Immature natural killer cell (primary cell): ENCODE measurements at places on chromosomes 5 and 9. TPM values are rescaled to one million over a fixed set of nuclear protein-coding genes. Genes with fewer than 3 reads are reported as not detected.

The HSPA4 gene
- polyA plus RNA-seq = 17.3 TPM

The LHX6 gene
- not detected for polyA plus RNA-seq

The SOWAHA gene
- not detected for polyA plus RNA-seq

The SLC34A3 gene
- not detected for polyA plus RNA-seq

GRCh38 chr9:133788819-133789717 lies 50.9 kb upstream of the SARDH start:
- DNase-seq = no peak
- H3K4me3 ChIP-seq = no peak overlapping the region
- no peaks in the 10 kb centered on the region for H3K36me3 ChIP-seq
- no peaks in the 10 kb centered on the region for H3K27me3 ChIP-seq
